Esophagus muscularis mucosa (tissue), 4 donors: ENCODE measurements at places on chromosomes 4 and X. TPM values are rescaled to one million over a fixed set of nuclear protein-coding genes. Genes with fewer than 3 reads are reported as not detected.

GRCh38 chr4:176404621-176405020 lies 84.9 kb downstream of the SPCS3 start:
- H3K27me3 ChIP-seq: no peaks in the 10 kb centered on the region
- no peak for DNase-seq
- no peaks in the 10 kb centered on the region for H3K36me3 ChIP-seq
- H3K4me1 ChIP-seq: no peaks in the 10 kb centered on the region
- no peak overlapping the region for H3K4me3 ChIP-seq

DNA sequence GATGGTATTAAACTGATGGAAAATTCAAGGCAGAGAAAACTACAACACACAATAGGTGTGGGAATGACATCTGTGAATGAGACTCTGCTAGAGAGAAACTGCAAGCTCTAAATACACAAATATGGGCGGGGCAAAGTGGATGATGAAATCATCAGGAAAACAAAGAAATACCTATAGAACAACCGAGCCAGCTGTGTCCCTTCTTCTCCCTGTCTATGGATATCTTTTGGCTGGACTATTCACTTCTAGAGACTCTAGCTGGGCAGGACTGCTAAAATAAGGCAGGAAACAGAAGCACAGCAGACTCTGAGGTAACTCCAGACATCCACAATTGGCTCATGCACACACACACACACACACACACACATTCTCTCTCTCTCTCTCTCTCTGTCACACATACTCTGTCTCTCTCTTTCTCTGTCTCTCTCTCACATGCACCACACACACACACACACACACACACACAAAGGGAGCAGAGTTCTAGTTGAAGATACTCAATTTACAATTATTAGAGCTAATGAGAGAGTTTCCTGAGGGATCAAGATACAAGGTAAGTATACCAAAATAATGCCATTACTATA lies 27.2 kb upstream of the EDNRA start:
- no peaks in the 10 kb centered on the region for H3K27me3 ChIP-seq
- H3K4me1 ChIP-seq: no peaks in the 10 kb centered on the region
- H3K27ac ChIP-seq: no peak overlapping the region

- H3K4me3 ChIP-seq: no peak overlapping the region
- no peaks in the 10 kb centered on the region for H3K27me3 ChIP-seq
- H3K4me1 ChIP-seq: peaks cover 21% of the 10 kb centered on the region
- no peak for DNase-seq
These were observed 7.3 kb downstream of the RGS12 start for GRCh38 chr4:3299976-3300671.

GRCh38 chr4:70737409-70737808 lies 15.6 kb downstream of the RUFY3 start:
- no peak overlapping the region for H3K27ac ChIP-seq
- no peaks in the 10 kb centered on the region for H3K27me3 ChIP-seq
- DNase-seq: no peak

GRCh38 chrX:31523884-31524536 lies 452.2 kb upstream of the FTHL17 start:
- no peak for DNase-seq
- no peaks in the 10 kb centered on the region for H3K27me3 ChIP-seq
- no peaks in the 10 kb centered on the region for H3K4me1 ChIP-seq

- DNase-seq: no peak
- peak overlapping the region; percentile 33 for H3K27ac ChIP-seq
- H3K4me3 ChIP-seq: no peak overlapping the region
- no peaks in the 10 kb centered on the region for H3K36me3 ChIP-seq
- no peaks in the 10 kb centered on the region for H3K4me1 ChIP-seq
These were observed 169.7 kb downstream of the NPNT start for GRCh38 chr4:106065018-106065417.

DNA sequence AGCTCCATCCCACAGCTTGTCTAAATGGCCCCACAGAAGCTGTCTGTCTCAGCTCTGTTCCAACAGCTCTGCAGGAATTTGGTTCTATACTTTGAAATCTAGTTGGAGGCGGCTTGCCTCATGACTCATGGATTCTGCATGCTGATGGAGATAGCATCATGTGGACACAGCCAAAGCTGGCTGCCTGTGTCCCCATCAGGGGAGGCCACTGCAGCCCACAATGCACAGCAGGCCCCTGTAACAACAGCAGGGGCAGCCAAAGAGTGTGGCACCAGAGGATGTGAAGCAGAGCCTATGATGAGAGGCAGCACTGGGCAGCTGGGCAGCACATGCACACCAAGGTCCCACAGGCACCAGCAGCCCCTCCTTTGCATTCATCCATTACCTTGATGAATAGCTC lies 67.2 kb downstream of the DCAF12L1 start:
- no peak overlapping the region for H3K4me3 ChIP-seq
- H3K27ac ChIP-seq: no peak overlapping the region
- H3K36me3 ChIP-seq: no peaks in the 10 kb centered on the region
- H3K4me1 ChIP-seq: no peaks in the 10 kb centered on the region
- no peak for DNase-seq
- no peaks in the 10 kb centered on the region for H3K27me3 ChIP-seq

DNA sequence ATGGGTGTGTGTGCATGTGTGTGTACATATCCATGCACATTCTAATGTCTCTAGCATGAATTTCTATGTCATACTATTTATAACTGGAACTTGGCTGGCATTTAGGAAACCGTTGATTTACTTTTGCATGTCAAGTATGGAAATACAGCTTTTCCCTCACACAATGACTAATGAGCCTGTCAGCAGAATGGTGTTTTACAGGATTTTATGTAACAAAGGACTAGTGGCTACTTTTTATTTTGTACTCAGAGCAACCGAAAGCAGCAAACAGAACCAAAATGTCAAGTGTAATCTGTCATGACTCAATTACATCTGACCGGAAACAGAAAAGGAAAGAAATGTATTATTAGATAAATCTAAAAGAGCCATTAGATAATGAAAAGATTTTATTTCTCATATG lies 1911.5 kb upstream of the AGA start:
- H3K27ac ChIP-seq: no peak overlapping the region
- DNase-seq: no peak
- no peak overlapping the region for H3K4me3 ChIP-seq
- no peaks in the 10 kb centered on the region for H3K27me3 ChIP-seq
- H3K36me3 ChIP-seq: no peaks in the 10 kb centered on the region

DNA sequence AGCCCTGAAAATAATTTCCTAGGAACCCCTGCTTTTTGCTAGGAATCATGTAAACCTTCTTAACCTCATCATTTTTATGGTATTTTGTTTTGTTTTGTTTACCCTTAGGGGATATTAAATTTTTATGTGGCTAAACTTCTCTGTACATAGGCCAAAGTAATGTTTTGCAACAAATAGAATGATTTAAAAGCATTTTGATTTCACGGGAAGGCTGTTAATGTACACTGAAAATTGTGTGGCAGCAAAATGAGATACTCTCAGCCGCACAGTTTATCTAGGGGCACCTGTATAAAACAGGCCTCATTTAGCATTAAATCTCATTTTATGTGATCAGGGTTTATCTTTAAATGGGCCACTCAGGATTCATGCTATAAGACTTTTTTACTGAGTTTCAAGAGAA lies 175.0 kb downstream of the ANTXR2 start:
- no peaks in the 10 kb centered on the region for H3K36me3 ChIP-seq
- no peaks in the 10 kb centered on the region for H3K27me3 ChIP-seq
- H3K4me1 ChIP-seq: no peaks in the 10 kb centered on the region
- no peak overlapping the region for H3K27ac ChIP-seq
- H3K4me3 ChIP-seq: no peak overlapping the region

- no peak overlapping the region for H3K27ac ChIP-seq
- H3K4me1 ChIP-seq: peaks cover 34% of the 10 kb centered on the region
- no peak for DNase-seq
- H3K4me3 ChIP-seq: peak overlapping the region; percentile 67
- H3K36me3 ChIP-seq: no peaks in the 10 kb centered on the region
These were observed 1.1 kb downstream of the FGFR3 start for GRCh38 chr4:1793940-1794808.

DNA sequence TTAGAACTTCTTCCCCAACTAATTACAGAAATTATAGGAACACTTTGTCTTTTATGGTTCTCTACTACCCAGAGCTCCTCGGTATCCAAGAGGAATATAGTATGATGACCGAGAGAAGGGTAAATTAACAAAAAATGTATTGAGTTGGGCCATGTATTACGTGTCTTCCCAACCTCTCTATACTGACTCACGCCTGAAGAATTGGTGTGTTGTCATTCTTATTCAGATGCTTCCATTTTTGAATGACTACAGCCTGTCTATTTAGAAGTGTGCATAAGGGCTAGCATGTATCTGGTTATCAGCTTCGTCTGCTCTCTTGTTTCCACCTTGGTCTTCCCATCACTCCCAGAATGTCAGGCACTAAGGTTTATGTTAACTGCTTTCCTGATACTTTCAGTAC lies 24.5 kb upstream of the SCD5 start:
- H3K4me3 ChIP-seq: no peak overlapping the region
- DNase-seq: no peak
- H3K27me3 ChIP-seq: no peaks in the 10 kb centered on the region

DNA sequence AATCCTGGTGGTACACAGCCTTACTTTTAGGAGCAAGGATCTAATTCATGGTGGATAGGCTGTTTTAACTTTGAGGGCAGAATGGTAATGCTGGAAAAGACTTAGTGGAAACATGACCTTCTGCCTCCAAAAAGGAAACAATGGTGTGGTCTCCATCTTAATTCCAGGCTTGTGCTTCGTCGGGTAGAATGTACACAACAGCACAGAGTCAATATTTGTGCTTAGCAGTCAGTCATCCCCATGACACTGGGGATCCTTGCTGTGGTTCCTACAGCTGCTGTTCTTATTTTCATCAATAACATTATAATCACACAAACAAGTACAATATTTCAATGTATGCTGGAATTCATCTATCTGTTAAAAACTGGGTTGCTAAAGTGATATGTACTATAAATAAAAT lies 104.4 kb downstream of the HHIP start:
- no peaks in the 10 kb centered on the region for H3K4me1 ChIP-seq
- no peak overlapping the region for H3K4me3 ChIP-seq
- DNase-seq: no peak

- H3K36me3 ChIP-seq: no peaks in the 10 kb centered on the region
- H3K27ac ChIP-seq: no peak overlapping the region
- no peaks in the 10 kb centered on the region for H3K4me1 ChIP-seq
- no peak overlapping the region for H3K4me3 ChIP-seq
These were observed 492.3 kb upstream of the LCORL start for GRCh38 chr4:18513861-18514260.

- peak overlapping the region; percentile 13 for H3K27ac ChIP-seq
- H3K4me1 ChIP-seq: peaks cover 32% of the 10 kb centered on the region
- H3K27me3 ChIP-seq: no peaks in the 10 kb centered on the region
- no peaks in the 10 kb centered on the region for H3K36me3 ChIP-seq
- no peak overlapping the region for H3K4me3 ChIP-seq
These were observed 15.2 kb downstream of the GUCY1A1 start for GRCh38 chr4:155681886-155682285.

DNA sequence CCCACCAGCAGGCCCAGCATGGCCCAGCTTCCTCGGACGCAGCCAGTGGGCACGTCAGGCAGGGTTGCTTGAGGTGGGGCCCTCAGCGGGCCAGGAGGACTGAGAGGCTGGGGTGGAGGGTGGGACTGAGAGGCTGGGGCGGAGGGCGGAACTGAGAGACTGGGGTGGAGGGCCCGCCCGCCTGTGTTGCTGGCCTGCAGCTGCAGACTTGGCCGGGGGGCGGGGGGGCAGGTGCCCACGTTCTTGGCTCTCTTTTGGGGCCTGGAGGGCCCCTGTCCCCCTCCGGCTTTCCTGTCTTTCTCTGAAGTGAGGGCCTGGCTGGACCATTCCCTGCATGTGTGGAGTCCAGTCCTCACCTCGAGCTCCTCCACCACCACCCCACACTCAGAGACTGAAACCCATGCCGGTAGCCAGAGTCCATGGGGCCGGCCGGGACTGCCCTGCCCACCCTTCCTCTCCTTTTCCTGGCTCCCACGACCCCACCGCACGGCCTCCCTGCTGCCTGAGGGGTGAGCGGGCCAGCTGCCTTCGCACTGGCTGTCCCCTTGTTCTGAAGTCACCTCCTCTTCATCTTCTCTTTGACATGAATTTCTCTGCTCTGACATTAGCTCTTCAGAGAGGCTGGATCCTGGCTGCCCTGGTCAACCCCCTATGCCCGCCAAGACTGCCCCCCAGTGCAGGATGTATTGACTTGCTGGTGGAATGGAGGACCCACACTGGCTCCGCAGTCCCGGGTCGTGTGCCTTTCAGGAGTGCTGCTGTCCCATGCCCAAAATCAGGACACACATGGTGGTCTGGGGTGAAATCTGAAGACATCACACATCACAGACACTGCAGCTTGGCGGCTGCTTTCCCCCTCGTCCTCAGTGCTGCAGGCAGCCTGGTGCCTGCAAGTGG lies 10.1 kb upstream of the NKX1-1 start:
- no peak overlapping the region for H3K4me3 ChIP-seq
- DNase-seq: no peak
- H3K36me3 ChIP-seq: no peaks in the 10 kb centered on the region
- H3K27me3 ChIP-seq: peaks cover 26% of the 10 kb centered on the region
- H3K4me1 ChIP-seq: peaks cover 12% of the 10 kb centered on the region

GRCh38 chr4:174930895-174931294 lies 12.7 kb downstream of the ADAM29 start:
- no peaks in the 10 kb centered on the region for H3K27me3 ChIP-seq
- no peaks in the 10 kb centered on the region for H3K36me3 ChIP-seq
- H3K27ac ChIP-seq: no peak overlapping the region
- H3K4me1 ChIP-seq: no peaks in the 10 kb centered on the region
- DNase-seq: no peak

DNA sequence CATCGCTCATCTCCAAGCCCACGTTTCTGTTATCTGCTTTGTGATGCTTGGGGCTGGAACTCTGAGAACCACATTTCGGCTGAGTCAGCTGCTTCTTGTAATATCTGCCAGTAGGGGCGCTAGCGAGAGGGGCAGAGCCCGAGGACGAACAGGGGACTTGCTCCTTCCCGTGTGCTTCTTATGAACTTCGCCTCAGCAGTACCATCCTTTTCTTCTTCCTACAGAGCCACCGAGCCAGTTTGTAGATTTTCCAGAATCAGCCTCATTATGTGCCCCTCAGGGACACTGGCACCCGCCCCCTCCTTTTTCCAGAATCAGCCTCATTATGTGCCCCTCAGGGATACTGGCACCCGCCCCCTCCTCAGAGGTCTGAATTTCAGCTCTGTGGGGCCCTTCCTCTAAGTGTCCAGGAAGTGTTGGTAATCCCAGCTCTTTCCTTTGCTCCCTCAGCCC lies 441.7 kb upstream of the RASGEF1B start:
- no peaks in the 10 kb centered on the region for H3K27me3 ChIP-seq
- H3K4me3 ChIP-seq: no peak overlapping the region
- no peak for DNase-seq
- no peaks in the 10 kb centered on the region for H3K4me1 ChIP-seq
- no peak overlapping the region for H3K27ac ChIP-seq

- no peaks in the 10 kb centered on the region for H3K27me3 ChIP-seq
- no peak overlapping the region for H3K27ac ChIP-seq
- DNase-seq: no peak
- no peak overlapping the region for H3K4me3 ChIP-seq
- H3K4me1 ChIP-seq: no peaks in the 10 kb centered on the region
- no peaks in the 10 kb centered on the region for H3K36me3 ChIP-seq
These were observed 104.4 kb upstream of the RAB40AL start for GRCh38 chrX:102832661-102833060.

The FGFR3 gene
- total RNA-seq: 1.3 TPM

The TMPRSS11A gene
- total RNA-seq: 0.42 TPM

The ZNF732 gene
- 0.50 TPM for total RNA-seq

The TMEM271 gene
- total RNA-seq: 0.34 TPM

The PDGFRA gene
- 181 TPM for total RNA-seq

The BTC gene
- 54.8 TPM for total RNA-seq

The ZNF185 gene
- total RNA-seq: 3.7 TPM

The SOWAHD gene
- not detected for total RNA-seq

The GAGE12F gene
- not detected for total RNA-seq
